Karpas-422 (cell line): ENCODE measurements at places on chromosomes 5 and 9.
A peak's percentile ranks its signal among the peaks of the same experiment; 100 is the strongest.

- no peak for DNase-seq
Measured at GRCh38 chr9:113548221-113549041, 84.9 kb downstream of the RGS3 start.

GRCh38 chr9:77170991-77171699 lies 6.2 kb upstream of the VPS13A start:
- no peak for DNase-seq

DNA sequence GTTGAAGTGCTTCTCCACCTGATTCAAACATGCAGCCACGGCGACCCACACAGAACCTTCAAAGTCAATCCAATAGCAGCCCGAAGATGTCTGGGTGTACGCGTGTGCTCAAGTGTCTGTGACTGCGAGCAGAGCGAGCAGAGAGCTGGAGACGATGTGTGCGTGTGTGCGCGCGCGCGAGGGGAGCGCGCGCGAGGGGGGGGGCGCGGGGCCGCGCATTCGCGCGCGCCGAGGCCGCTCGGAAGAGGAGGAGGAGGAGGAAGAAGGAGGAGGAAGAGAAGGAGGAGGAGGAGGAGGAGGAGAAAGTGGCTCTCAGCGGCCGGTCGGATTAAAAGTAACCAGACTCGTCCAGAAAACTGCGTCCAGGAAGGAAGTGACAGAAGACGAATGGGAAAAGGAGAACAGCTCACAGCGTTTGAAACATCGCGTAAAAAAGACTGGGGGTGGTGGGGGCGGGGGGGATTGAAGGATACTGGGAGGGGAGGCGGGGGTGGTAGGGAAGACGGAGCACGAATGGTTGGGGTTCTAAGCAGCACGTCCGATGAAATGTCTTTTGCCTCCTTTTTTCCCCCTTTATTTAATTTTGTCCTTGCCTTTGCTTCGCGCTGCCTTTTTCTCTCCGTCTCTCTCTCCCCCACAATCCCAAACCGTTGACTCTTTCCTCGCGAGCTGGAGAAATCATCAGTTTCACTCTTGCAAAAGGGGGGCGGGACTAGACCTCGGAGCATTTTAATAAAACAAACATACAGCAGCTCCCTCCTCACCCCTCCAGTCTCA lies at the start of gene MEF2C:
Gene MEF2C, minus strand, starts transcription at position 126 of the 777 bp plus-strand sequence. CDS start 59,396 bp downstream, outside the sequence.
- DNase-seq, result peak; percentile 94

DNA sequence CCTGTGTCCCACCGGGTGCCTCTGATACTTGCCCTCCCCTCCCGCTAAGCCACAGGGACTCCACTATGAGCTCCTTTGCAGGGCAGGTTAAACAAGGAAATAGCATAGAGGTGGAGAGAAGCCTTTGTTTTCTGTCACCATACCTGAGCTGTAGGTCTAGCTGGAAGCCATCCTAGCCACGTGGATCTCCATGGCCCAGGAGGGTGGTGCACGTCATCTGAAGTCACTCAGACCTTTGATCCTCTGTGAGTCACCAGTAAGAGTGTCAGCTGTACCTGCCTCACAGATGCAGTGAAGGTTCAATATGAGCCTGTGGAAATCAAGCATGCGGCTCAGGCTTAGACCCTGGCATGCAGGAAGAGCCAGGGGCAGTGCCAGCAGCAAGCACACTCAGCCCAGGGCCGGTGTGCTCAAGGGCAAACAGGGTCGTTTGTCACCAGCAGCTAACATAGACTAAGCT lies 55.1 kb downstream of the ASS1 start:
- no peak for DNase-seq

GRCh38 chr9:117076571-117077290 lies 338.1 kb downstream of the ASTN2 start:
- DNase-seq, result no peak

DNA sequence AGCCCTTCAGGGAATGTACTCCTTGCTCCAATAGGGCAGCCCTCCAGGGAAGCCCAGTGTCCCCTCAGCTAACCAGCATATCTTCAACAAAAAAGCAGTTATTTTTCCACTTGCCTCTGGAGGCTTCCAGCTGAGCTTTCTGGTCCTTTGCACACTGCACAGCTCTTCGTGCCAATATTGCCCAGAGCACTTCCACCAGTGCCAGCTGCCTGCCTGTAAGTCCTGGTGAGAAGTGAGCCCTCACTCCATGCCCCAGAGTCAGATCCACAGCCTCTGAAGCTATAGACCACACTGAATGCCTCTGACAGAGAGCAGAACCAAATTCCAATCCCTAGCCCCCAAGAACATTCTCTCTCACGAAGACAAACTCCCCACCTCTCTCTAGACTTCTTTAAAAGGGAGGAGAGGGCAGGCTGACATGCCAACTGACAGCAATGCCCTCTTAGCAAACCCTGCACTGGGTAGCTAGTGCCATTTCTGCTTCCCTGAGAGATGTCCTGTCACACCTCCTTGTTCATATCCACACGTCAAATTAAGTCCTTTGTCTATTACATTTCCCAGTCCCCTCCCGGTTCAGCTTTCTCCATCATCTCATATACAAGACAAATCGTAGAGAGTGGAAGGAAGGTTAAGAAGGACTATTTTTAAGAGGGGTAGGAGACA lies 12.7 kb upstream of the HEXB start:
- DNase-seq, result no peak
